Aorta (tissue), 5 donors: ENCODE measurements at places on chromosomes 6 and 20. TPM values are rescaled to one million over a fixed set of nuclear protein-coding genes. Genes with fewer than 3 reads are reported as not detected.

DNA sequence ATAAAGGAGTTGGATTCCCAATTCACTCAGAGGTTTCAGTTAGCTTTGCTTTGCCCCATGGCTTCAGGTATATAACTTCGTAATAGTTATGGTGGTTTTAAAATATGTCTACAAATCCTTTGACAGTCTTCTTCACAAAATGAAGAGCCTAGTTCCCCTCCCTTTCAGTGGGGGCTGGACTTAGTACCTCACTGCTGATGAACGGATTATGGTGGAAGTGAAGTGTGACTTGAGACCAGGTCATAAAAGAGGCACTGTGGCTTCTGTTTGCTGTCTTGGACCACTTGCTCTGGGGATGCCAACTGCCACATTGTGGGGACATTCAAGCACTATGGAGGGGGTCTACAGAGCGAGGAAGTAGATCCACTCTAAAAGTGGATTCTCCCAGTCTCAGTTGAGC, 47.5 kb upstream of the NUP153 start:
- DNase-seq, result no peak
- no peaks in the 10 kb centered on the region for H3K27me3 ChIP-seq
- H3K4me1 ChIP-seq, result no peaks in the 10 kb centered on the region
- no peak overlapping the region for H3K27ac ChIP-seq

Gene MCCD1
- not detected for total RNA-seq

DNA sequence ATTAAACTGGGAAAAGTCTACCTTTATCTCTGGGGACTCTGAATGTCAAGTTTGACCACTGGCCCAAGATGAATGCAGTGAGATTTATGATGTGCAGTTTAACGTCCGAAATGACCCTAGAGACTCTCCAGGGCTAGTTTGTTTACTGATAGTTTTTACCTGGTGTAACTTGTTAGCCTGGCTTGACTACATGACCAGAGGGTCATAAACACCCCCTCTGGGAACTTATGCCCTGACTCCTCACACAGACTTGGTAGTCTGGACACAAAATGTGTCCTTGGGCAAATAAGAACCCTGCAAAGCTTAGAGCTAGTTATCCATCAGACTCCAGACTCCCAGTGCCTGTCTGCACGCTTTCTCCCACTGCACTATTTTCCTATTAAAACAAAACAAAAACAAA, 606.5 kb downstream of the HACE1 start:
- no peak overlapping the region for H3K4me3 ChIP-seq
- no peak for DNase-seq
- H3K36me3 ChIP-seq, result no peaks in the 10 kb centered on the region
- H3K27me3 ChIP-seq, result no peaks in the 10 kb centered on the region

DNA sequence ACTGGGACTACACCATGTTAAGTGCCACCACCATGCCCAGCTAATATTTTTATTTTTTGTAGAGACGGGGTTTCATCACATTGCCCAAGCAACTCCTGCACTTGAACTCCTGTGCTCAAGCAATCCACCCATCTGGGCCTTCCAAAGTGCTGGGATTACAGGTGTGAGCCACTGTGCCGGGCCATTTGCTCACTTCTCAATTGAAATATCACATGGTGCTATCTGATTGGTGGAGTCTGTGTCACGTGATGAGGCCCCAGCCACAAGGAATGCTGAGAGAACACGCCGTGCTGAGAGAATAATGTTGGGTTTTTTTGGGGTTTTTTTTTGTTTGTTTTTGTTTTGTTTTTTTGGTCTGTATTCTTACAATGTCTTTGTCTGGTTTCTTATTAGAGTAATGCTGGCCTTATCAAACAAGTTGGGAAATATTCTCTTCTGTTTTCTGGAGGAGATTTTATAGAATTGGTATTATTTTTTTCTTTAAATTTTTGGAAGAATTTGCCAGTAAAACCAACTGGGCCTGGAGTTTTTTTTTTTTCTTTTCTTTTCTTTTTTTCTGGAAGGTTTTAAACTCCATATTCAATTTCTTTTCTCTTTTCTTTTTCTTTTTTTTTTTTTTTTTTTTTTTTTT, 183.2 kb upstream of the KCNG1 start:
- H3K36me3 ChIP-seq, result no peaks in the 10 kb centered on the region
- H3K4me1 ChIP-seq, result no peaks in the 10 kb centered on the region
- H3K4me3 ChIP-seq, result no peak overlapping the region
- H3K27me3 ChIP-seq, result no peaks in the 10 kb centered on the region
- DNase-seq, result no peak

DNA sequence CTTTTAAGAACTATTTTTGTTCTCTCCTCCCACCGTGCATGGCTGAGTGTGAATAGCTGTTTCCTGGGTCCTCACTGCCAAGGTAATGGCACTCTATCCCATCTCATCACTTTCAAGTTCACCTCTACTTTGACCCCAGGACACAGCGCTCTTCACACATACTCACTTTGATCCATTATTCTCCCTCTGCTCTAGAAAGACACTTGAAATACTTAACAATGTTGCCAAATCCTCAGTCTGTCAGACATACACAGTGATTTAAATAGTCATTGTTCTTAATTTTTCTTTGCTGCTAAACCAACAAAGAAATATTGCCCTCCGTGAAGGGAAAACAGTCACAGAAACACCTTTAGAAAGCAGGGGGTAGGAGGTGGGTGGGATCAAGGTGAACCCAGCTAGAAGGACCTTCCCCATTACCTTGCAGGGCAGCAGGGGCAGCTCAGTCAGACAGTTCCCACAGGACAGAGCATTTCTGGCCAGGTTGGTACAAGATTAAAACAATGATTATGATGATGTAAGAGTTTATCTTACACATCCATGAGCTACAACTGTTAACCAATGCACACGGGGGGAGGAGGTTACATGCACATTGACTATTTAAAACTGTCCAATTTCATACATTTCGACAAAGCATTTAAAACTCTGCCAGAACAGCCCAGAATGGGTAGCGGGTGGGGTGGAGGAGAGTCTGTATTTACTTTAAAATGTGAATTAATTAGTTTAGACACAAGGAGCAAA, 2.4 kb downstream of the SLC22A23 start:
- no peak for DNase-seq
- no peak overlapping the region for H3K27ac ChIP-seq
- no peak overlapping the region for H3K4me3 ChIP-seq
- no peaks in the 10 kb centered on the region for H3K36me3 ChIP-seq
- no peaks in the 10 kb centered on the region for H3K27me3 ChIP-seq

DNA sequence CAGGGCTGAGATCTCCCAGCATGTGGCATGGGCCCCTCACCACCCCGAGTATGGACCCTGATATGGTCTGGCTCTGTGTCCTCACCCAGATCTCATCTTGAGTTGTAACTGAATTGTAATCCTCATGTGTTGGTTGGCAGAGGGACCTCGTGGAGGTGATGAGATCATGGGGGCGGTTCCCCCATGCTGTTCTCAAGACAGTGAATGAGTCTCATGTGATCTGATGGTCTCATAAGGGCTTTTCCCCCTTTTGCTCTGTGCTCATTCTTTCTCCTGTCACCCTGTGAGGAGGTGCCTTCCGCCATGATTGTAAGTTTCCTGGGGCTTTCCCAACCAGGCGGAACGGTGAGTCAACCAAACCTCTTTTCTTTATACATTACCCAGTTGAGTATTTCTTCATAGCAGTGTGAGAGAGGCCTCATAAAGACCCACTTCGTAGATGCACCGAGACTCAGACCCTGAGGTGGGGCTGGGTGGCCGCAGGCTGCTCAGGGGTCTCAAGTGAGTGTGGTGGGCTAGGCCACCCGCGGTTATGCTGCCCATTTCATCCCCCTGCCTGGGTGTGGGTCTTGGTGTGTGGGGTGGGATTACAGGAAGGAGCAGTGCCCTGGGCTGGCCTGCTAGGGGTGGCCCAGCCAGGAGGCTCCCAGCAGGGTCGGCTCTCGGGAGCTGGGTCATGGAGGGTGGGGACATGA, 26.2 kb upstream of the GATA5 start:
- H3K27me3 ChIP-seq, result no peaks in the 10 kb centered on the region
- H3K36me3 ChIP-seq, result no peaks in the 10 kb centered on the region
- no peak overlapping the region for H3K4me3 ChIP-seq
- no peak overlapping the region for H3K27ac ChIP-seq
- no peaks in the 10 kb centered on the region for H3K4me1 ChIP-seq

DNA sequence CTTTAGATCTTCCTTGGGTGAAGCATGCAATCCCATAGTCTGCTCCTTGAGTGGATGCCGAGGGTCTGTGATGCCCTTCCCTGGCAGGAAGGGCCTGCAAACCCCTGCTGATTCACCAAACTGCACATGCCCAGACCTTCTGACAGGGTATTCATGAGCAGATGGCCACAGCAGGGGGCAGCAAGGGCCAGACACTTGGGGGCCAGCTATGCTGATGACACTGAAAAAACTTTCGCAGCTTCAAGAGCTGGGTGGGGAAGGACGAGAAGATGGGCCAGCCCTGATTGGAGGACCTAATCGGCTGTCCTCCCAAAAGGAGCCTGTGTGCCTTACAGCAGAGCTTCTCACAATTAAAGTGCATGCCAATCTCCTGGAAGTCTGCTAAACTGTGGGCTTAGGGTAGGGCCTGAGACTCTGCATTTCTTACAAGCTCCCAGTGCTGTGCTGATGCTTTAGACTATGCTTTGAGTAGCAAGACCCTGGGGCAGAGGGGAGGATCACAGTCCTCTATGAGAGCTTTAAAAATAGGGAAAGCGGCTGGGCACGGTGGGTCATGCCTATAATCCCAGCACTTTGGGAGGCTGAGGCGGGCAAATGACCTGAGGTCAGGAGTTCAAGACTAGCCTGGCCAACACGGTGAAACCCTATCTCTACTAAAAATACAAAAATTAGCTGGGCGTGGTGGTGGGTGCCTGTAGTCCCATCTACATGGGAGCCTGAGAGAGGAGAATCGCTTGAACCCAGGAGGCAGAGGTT, 15.2 kb upstream of the GDAP1L1 start:
- no peak overlapping the region for H3K27ac ChIP-seq
- H3K36me3 ChIP-seq, result no peaks in the 10 kb centered on the region
- DNase-seq, result no peak
- no peaks in the 10 kb centered on the region for H3K4me1 ChIP-seq
- no peak overlapping the region for H3K4me3 ChIP-seq
- no peaks in the 10 kb centered on the region for H3K27me3 ChIP-seq

DNA sequence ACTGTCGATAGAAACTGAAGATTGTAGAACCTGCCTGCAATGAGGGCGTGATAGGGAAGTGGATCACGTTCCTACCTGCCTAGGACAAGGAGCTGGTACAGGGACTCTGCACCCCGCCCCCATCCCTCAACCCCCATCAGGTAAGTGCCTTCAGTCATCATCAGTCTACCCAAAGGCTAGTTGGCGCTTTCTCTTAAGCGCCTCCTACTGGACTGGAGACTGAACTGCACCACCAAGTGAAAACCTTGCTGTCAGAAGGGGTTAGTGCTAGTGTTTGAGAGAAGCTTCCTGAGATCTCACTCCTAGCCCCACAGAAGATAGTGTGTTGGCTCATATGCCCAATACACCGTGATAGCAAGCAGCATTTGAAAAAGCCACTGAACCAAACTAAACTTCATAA, 706.5 kb upstream of the MAN1A1 start:
- no peak overlapping the region for H3K27ac ChIP-seq
- no peaks in the 10 kb centered on the region for H3K4me1 ChIP-seq
- DNase-seq, result no peak
- H3K4me3 ChIP-seq, result no peak overlapping the region
- no peaks in the 10 kb centered on the region for H3K36me3 ChIP-seq
